GM03348 (cell line): ENCODE measurements at places on chromosomes 7 and 10.
A peak's percentile ranks its signal among the peaks of the same experiment; 100 is the strongest.

DNA sequence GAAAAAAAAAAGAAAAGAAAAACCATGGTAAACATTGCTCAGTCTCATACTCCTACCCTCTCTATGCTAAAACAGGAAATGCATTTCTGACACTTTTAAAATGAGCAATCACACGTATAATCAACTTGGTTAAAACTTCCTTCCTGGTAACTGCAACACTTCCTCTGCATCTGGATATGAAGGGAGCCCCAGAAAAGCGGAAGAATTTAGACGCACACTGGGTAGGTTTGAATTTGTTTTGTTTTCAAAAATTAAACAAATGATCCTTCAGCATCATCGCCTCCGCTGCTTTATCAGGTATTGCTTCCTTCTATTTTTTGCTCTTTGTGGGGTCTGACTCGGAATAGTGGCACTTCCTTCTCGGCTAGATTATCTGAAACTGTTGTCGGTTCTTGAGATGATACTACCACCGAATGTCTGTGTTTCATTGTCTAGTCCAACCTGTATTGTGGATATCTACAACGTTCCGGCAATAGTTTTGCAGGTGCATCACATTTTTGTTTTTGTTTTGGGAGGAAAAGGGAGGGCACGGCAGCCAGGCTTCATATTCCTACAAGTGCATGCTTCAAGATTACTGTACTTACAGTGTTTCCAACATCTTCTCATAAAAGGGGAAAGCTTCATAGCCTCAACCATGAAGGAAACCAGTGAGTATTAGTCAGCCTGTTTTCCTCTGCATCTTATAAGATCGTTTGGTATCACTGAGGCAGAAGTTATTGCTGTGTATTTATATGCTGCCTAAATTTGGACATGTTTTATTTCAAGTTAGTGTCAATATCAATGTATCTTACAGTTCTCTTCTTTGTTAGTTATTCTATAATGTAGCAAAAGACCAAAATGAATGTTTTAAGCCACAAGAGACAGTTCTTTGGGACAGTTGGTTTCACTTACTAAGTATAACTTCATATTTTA lies at the start of gene PIK3CG:
TSS of gene PIK3CG (plus strand) at position 153 of the 912 bp plus-strand sequence. CDS start 2,280 bp downstream, outside the sequence.
- DNase-seq = no peak

DNA sequence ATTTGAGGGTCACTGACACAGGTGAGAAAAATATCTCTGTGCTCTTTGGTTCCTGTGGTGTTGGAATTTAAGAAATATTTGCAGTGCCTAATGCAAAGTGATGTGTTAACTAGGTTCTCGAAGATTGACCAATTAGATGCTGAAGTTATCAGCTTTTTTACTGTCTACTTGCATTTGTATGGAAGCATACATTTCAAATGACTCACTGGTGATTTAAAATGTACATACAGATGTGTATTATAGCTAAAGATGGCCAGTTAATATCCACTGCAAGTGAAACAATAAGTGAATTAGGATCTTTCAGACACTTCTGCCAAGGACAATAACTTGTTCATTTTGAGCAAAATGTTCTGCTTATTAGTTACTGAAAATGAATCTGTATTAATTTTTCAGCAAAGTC lies 205.0 kb downstream of the FANK1 start:
- no peak for DNase-seq

- no peak for DNase-seq
Observed at GRCh38 chr7:70416347-70416985, 715.5 kb upstream of the GALNT17 start.

- DNase-seq = no peak
Observed at GRCh38 chr7:85931919-85932318, 711.8 kb upstream of the GRM3 start.

DNA sequence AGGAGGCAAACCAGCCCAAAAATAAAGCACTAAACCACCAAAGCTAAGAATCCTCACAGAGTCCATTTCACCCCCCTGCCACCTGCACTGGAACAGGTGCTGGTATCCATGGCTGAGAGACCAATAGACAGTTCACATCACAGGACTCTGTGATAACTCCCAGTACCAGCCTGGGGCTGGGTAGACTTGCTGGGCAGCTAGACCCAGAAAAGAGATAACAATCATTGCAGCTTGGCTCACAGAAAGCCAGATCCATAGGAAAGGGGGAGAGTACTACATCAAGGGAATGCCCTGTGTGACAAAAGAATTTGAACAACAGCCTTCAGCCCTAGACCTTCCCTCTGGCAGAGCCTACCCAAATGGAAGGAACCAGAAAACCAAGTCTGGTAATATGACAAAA lies 13.6 kb upstream of the SLC25A28 start:
- no peak for DNase-seq

- no peak for DNase-seq
Observed at GRCh38 chr7:3106361-3106826, 62.7 kb upstream of the CARD11 start.

- peak; percentile 89 for DNase-seq
Observed at GRCh38 chr7:112422842-112423496, 27.3 kb upstream of the IFRD1 start.

DNA sequence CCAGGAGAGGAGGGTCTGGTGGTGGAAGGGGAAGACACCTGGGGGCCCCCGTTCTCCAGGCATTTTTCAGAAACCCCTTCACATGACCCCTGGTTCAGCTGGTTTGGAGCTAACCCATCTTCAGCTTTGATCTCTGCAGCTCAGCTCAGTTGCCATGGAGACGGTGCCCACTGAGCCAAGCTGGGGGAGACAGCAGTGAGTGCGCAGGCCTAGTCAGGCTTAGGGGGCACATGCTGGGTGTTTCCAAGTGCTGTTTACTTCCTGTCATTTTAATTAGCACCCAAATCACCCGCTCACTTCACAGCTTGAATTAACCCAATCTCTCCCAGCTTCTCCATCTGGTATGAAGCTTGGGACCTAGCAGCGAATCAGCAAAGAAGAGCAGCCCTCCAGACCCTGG lies 9.0 kb downstream of the SPOCK2 start:
- DNase-seq = no peak

- no peak for DNase-seq
Observed at GRCh38 chr10:131869344-131869743, 31.5 kb upstream of the PPP2R2D start.

DNA sequence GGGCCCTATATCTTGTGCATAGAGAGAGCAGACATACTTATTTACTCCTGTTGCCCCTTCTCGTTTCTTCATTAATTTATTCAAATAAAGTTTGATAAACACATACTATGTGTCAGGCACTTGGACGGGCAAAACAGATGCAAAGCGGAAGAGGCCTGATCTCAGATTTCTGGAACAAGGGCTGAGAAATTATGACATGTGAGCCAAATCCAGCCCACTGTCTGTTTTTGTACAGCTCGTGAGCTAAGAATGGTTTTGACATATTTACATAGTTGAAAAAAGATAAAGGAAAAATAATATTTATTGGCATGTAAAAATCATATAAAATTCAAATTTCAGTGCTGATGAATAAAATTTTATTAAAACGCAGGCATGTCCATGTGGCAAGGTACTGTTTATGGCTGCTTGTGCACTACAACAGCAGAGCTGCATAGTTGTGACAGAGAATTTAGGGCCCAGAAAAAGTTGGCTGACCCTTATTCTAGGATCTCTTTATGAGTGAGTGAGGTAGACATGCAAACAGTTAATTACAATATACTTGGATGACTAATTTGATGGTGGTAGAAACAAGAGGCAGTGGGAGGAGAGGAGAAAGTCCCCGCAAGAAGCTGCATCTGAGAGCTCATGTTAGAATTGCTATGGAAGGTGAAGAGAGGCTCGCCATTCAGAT lies 68.1 kb upstream of the ITPRID1 start:
- DNase-seq = no peak

DNA sequence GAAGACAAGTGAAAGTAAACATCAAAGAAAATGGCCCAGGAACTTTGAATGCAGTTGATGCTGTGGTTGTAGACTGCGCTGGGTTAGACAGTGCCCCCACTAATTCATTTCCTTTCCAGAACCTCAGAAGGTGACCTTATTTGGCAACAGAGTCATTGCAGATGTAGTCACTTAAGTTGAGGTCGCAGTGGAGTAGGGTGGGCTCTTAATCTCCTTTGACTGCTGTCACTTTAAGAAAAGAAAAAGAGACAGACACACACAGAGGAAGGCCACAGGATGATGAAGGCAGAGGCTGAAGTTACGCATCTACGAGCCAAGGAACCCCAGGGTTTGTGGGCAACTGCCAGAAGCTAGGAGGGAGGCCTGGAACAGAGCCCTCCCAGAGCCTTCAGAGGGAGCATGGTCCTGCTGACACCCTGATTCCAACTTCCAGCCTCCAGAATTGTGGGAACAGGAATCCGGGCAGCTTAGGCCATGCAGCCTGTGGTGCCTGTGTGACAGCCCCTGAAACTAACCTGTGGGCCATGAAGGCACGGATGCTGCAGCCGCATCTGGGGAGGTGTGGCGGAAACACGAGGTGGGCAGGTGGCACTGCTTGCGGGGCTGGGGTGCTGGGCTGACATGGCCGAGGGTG lies 107.6 kb downstream of the PRKAG2 start:
- DNase-seq = no peak

GRCh38 chr7:134533288-134533771 lies 6.0 kb downstream of the AKR1B10 start:
- DNase-seq = no peak

GRCh38 chr10:53537508-53537907 lies 764.9 kb upstream of the MBL2 start:
- no peak for DNase-seq

GRCh38 chr10:125060826-125061556 lies 99.4 kb downstream of the CTBP2 start:
- DNase-seq = peak; percentile 88

DNA sequence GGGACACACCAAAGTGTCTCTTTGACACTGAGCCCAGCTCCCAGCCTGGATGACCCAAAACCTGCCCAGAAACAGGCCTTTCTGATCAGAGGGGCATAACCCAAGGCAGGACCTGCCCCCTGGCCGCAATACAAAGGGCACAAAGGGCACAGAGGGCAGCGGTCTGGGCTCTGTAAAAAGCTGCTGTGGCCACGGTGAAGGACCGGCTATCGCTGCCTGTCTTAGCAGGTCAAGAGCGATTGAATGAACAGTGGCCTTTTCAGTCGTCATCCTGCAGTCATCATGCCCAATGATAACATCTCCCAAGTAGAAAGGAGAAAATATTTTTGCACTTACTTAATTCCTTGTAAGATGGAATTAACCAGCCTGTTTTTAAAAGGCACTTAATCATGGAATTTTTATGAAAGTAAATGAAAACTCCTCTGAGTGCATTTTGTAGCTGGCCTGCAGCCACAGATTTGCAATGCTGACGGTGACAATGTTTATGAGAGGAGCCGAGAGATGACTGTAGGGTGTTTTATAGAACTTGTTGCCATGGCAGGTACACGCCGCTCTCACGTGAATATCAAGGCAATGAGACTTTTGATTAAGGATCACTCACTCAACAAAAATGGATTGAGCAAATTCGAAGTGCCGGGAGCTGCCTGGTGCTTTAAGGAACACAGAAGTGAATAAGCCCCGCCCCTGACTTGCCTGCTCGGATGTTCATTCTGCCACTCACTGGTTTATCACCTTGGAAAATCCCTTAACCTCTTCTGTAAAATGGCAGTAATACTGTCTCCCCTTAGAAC lies 47.3 kb upstream of the BHLHA15 start:
- no peak for DNase-seq

GRCh38 chr10:33657154-33657908 lies 322.9 kb upstream of the NRP1 start:
- DNase-seq = no peak

DNA sequence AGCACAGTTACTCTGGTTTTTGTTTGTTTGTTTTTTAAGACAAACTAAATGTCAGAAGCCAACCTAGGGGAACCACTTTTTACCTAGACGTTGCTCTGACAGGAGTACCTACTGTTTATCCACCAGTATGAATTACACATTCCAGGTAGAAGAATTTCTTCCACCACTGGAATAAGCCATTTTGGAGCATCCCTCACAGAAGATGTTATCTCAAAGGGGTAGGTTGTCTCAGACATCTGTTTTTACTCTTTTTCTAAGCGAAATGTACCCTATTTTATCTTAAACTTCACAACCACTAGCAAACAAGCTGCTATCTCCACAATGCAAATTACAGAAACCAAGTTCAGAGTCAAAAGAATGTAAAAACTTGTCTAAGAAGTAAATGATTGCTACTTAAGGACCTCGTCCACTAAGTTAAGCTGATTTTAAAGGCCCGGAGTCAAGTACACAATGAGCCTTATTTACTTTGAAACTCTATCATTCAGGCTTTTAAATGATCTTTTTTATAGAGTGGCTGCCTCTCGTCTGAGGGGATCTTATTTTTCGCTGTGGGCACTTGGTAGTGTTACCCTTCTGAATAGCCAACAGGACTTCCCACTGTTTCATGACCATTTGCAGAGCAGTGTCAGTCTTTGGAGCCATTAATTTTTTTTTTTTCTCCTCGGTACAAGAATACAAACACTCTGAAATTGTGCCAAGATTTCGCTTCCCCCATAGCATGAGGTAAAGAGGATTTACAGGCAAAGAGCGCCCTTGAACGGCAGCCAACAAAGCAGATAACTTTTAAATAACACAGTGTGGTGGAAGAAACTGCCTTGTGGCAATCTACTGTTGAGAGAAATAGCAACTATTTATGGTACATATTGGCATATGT lies 15.7 kb upstream of the ARMC3 start:
- no peak for DNase-seq

DNA sequence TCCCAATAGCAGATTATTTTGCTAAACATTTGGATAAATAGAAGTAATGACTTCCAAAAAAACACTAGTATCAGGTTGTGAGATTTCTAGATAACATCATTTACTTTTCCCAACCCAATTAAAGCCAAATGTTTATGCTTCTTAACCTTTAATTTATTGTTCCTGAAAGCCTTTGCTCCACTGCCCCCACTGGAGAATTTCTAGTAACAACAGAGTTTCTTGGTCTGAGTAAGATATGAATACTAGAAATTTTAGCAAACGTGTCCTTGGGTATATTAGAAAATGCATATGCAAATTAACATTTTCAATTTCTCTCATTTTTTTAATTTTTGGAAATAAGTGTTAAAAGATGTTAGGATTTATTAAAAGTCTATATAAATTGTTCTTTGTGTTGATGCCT lies 958.0 kb upstream of the PHF14 start:
- no peak for DNase-seq

DNA sequence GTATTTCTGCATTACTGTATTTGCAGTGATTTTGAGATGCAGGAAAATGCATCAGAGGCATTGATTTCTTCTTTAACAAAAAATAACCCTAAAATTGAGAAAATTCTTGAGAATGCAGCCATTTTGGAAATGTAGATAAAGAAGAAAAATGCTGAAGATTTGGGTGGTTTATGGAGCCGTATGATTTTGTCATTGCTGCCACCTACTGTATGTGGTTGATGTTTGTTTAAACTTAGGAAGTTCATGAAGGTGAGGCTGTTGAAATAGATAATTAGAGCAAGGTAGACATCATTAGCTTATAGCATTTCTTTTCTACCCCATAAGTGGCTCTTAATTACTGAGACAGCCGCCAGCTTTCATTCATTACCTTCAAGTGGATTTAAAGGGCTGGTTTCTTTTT lies 92.1 kb upstream of the SAMD8 start:
- DNase-seq = peak; percentile 33

DNA sequence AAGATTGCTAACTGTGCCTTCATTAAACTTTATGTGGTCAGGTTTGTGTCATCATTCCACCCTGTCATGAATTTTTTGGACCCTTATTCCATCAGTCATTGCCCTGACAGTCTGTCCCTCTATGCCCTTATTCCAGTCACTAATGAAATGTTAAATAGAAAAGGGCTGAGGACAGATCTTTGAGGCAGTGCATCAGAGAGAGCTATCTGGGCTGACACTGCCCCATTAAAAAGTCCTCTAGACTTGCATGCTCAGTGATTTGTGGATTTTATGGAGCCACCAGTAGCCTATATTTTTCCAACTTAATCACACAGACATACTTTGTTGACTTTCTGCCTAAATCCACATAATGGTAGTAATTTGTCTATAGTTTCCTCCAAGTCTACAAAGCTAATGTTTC lies 264.7 kb upstream of the YAE1 start:
- no peak for DNase-seq
